Ecto neural progenitor cell (in vitro differentiated cells): ENCODE measurements at places on chromosomes 16 and 17.
A peak's percentile ranks its signal among the peaks of the same experiment; 100 is the strongest.

- no peak for DNase-seq
These were observed 3.3 kb upstream of the CA7 start for GRCh38 chr16:66840883-66841282.

DNA sequence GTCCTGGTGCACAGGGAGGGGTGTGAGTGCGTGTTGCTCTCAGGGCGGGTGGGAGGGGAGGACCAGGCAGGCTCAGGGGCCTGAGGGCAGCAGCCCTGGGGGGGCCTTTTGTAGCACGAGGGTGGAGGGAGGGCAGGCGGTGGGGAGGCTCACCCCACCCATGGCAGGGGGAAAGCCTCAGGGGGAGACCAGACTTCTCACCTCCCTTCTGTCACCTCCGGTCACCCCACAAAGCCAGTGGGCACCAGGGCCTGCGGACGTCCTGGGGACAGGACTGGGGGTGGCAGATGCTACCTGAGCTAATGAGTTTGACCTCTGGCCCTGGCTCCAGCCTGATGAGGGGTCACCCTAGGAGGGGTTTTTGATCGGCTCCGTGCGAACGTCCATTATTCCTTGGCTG lies 39.0 kb downstream of the SOX8 start:
- DNase-seq = no peak

DNA sequence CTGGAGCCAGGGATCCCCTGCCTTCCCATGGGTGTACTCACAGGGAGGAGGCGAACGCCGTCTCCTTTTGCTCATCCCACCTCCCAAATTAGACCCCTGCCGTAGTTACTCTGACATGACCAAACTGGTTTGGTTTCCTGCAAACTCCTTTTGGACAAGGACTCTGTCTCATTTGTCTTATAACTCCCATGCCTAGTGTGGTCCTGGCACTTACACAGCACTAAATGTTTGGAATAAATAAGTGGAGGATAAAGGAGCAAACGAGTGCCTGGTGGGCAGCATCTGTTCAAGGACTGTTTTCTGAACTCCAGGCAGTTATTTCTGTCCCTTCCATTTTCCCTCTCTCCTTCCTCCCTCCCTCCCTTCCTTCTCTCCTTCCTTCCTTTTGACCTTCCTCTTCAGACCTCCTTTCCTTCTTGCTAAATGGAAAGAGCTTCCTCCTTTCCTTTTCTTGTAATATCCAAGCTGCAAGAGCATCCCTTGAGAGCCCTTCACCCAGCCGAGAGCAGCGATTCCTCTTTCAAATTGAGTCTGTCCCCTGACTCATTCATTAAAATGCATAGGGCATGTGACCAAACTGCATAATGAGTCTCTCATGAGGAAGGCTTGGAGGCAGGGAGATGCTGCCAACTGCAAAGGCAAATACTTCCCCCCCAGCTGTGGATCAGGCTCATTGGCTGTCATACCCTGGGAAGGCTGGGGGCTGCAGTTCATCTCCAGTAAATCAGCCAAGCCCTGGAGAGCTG lies 36.8 kb downstream of the CHD9 start:
- no peak for DNase-seq

DNA sequence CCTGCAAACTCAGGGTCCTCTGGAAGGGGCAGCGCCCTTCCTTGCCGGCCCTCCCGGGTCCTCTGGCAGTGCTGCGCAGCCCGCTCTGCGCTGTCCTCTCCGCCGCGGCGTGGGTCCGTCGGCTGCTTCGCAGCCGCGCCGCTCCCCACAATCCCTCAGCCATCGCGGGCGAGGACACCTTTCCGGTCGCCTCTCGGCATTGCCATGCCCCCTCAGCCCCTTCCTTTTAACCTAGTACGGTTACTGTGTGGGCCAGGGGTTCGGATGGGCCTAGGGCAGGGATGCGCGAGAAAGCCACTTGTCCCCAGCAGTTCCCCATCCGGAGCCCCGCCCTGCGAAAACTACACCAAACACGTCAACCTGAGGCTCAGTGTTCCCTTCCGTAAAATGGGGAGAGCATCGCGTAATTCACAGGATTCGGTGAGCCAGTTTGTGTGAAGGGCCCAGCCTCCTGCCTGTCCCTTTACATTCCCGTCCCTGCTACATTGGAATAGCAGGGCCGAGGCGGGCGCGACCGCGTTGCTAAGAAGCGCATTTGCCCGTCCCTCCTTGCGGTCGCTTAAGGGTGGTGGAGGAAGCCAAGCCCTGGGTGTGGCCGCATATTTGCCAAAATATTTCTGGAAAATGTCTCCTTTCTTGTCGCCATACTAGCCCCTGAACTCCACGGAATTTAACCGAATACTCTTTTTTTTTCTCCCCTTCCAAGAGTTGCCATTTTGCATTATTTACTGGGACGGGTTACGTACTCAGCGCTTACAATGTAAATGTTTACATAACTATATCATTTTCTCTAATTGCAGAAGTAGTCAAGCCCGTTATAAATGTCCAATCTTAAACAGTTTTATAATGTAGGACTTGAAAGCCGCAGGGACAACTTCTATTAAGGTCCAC lies 13.2 kb downstream of the COPZ2 start:
- peak; percentile 84 for DNase-seq

DNA sequence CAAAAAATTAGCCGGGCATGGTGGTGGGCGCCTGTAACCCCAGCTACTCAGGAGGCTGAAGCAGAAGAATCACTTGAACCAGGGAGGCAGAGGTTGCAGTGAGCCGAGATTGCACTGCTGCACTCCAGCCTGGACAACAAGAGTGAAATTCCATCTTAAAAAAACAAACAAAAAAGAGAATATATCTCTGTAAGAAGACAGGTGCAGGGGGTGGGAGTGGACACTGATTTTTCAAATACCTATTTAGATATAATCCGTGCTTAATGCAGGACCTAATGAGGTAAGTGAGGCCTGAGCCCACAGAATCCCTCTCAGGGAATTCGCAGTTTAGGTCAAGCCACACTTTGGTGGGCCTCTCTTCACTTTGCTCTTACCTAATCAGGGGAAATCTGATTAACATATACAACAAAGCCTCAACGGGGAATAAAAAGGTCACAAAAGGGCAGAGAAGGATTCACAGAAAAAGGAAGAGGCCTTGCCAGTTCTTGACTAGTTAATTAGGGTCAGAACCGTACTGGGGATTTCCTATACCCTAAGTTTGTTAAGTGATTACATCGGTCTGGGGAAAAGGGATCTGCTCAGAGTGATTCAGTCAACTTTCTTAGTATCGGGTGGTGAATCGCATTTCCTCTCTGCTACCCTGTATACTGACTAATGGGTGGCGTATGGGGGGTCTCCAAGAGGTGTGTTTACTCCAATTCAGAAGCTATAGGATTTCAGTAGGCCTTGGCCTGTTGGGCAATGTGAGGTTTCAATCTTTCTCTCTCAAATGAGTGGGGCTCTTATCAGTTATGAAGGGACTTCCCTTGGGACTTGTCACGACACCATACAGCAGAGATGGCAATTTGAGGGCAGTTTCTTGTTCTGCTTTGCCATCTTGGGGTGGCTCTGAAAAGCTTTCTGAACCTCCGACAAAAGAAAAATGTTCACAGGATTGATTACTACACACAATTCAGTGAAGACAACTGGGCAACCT lies 1.9 kb upstream of the NFAT5 start:
- peak; percentile 51 for DNase-seq

DNA sequence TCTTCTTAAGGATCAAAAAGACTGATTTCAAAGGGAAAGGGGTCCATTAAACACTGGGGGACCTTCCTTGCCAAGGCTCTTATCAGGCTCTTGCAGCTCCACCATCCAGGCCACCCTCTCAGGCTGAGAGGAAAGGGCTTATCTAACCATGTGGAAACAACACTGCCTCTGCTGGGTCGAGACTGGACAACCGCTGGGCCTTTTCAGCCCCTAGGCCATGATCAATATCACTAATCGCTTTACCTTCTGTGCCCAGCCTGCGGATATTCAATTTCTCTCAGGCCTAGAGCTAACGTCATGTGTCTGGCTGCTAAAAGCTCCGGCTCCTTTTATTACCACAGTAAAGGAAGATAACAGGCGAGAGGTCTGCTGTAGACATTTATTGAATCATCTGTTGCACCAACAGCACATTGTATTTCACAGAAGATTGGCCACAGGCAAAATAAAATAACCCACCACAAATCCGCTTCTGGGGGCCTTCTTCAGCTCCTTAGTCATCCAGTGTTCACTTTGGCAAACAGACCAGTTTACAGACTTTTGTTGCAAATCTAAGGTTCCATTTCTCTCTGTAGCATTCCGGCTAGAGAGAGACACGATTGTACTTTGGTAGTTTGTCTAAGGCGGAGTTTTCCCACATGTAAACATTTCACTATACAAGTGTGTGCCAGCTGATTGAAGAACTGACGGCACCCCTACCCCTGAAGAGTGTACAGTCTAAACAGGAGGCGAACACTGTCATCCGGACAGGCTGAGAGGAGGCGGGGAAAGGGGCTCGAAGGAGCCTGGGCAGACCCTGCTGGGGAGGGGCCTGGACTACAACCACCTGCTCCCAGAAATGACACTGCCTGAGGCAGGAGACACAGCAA lies 13.9 kb downstream of the CYB561 start:
- no peak for DNase-seq

DNA sequence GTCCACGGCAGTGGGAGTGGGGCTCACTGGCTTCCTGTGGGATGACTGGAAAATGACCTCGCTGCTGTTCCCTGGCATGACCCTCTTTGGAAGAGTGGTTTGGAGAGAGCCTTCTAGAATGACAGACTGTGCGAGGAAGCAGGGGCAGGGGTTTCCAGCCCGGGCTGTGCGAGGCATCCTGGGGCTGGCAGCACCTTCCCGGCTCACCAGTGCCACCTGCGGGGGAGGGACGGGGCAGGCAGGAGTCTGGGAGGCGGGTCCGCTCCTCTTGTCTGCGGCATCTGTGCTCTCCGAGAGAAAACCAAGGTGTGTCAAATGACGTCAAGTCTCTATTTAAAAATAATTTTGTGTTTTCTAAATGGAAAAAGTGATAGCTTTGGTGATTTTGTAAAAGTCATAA lies 7.8 kb upstream of the RNF213 start:
- no peak for DNase-seq

DNA sequence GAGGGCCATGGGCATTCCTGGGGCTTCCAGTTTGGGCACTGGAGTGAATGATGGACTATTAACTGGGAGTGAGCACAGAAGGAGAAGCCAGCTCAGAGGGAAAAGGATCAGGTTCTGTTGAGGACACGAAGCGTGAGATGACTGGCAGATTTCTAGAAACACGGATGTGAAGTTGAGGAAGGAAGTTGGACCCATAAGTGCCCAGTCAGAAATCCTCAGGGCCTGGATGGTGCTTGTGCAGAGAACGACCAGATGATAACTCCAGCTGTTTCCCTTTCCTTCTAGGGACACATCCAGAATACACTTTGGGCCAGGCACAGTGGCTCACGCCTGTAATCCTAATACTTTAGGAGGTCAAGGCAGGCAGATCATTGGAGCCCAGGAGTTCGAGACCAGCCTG lies 23.3 kb upstream of the ANKRD40CL start:
- no peak for DNase-seq

GRCh38 chr16:84687715-84688114 lies 12.1 kb upstream of the USP10 start:
- no peak for DNase-seq

GRCh38 chr17:80832266-80832676 lies 159.4 kb upstream of the CHMP6 start:
- DNase-seq = no peak

DNA sequence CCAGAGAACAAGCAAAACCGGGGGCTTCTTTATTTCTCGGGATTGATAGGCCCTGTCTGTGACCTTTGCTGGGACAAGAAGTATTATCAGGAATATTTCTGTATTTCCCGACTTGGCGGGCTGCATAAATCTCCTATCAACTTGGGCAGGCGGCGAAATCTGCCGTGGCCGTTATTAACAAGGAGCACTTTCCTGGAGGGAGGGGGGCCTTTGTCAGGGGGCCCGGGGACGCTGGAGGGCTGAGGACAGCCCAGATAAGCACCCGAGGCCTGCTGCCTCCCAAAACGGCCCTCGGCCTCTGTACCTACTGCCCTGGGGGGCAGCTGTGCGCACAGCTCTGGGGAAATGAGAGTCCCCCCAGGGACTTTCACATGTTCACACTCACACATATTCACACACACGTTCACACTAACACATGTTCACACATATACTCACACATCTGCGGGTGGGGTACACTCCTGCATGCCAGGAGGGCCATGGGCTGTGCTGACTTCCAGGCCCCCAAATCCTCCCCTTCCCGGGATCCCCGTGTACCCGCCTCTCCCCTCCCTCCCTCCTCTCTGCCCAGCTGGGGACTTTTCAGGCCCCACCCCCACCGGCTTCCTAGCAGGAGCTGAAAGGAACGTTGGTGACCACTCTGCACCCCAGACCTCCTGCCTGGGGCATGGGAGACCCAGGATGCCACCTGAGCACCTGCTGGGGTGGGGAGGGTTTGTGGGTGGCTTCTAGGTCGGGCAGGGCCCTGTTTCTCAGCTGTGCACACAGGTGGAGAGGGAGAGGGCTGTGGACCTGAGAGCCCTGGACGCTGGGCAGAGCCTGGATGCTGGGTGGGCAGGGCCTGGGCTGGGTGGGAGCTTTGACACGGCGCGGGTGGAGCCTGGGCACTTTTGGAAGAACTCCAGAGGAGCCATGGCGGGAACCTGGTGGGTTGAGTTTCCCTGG lies 24.3 kb upstream of the GSE1 start:
- no peak for DNase-seq

DNA sequence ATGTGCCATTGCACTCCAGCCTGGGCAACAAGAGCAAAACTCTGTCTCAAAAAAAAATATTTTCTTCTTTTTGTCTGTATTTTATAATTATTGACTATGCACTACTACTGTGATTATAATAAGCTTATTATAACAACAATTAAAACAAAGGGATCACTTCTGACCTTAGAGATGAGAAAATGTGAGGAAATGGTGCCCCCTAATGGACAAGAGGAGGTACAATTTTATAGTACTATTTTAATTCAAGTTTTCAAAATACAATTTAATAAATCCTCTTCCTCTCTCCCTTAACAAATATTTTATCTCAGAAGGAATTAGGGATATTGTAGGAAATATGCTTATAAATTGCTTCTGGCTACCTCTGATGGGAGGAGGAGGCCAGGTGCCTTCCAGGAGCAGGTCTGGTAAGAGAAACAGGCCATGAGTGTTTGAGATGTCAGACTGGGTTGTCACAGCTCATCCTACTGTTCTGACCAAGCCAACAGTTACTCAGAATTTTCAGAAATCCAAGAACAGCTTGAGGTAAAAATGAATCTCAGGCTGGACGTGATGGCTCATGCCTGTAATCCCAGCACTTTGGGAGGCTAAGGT lies 14.0 kb downstream of the VPS53 start:
- DNase-seq = no peak

- peak; percentile 46 for DNase-seq
These were observed 192.3 kb upstream of the FOXF1 start for GRCh38 chr16:86317813-86318650.
